AG04450 (cell line): ENCODE measurements at places on chromosomes 11 and 22. TPM values are rescaled to one million over a fixed set of nuclear protein-coding genes. Genes with fewer than 3 reads are reported as not detected.

Gene KRTAP5-2
- not detected in 2 replicates for polyA plus RNA-seq

Gene C11orf86
- not detected in 2 replicates for polyA plus RNA-seq

Gene SCARF2
- 7.3 and 10.5 TPM in 2 replicates for polyA plus RNA-seq

Gene TSPAN32
- 0.10 and 0.14 TPM in 2 replicates for polyA plus RNA-seq

Gene PGR
- not detected in 2 replicates for polyA plus RNA-seq

Gene INS
- polyA plus RNA-seq = not detected in 2 replicates

Gene INPP5J
- polyA plus RNA-seq = 0.91 and 0.92 TPM in 2 replicates

Gene PGA5
- polyA plus RNA-seq = 2.1 and 2.8 TPM in 2 replicates

DNA sequence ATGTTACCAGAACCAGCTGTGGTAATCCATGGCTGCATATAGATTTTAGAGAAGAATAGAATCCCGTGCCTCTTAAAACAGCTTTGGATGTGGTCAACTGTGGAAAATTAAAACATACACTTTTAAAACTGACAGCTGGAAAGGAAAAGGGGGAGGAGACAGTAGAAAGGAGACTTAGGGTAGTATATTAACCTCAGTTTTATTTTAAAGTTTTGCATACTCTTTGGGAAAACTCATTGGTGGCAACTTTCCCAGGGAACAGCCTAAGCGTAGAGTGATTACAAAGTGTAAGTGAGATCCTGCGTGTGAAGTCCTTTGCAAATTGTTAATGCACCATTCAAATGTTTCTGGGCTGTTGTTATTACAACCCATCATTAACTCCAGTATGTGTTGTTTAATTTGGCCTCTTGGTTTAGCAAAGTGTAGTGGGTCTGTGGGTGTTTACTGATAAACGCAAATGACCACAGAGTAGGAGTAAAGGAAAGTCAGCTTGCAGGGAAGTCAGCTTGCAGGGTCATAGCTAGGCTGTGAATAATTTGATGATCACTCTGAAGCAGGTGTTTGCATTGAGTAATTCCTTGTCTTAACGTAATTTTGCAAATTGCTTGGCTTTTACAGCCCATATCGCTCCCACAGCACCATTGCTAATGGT is 88.0 kb upstream of the DBX1 start:
- no peak for DNase-seq

GRCh38 chr11:91261513-91261912 is 963.1 kb upstream of the FAT3 start:
- no peak for DNase-seq

DNA sequence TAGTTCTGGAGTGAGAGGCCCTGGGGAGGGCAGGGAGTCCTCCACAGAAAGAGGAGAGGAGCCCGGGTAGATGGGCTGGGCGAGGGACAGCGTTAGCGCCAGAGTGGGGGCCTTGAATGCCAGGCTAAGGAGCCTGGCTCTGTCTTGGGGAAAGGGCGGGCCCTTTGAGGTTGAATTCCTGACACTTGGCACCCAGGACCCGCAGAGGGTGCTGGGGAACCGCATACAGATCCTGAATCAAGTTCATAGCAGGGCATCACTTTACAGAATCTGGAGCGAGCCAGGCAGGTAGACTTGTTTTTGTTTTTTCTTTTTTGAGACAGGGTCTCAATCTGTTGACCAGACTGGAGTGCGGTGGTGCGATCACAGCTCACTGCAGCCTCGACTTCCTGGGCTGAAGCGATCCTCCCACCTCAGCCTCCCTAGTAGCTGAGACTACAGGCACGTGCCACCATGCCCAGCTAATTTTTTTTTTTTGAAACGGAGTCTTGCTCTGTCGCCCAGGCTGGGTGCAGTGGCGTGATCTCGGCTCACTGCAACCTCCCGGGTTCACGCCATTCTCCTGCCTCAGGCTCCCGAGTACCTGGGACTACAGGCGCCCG is 6.1 kb downstream of the CARNS1 start:
- no peak for DNase-seq

- peak; percentile 23 for DNase-seq
These were observed 226.8 kb downstream of the AASDHPPT start for GRCh38 chr11:106304274-106304673.

- no peak for DNase-seq
These were observed 8.7 kb downstream of the GRK2 start for GRCh38 chr11:67274768-67275605.

DNA sequence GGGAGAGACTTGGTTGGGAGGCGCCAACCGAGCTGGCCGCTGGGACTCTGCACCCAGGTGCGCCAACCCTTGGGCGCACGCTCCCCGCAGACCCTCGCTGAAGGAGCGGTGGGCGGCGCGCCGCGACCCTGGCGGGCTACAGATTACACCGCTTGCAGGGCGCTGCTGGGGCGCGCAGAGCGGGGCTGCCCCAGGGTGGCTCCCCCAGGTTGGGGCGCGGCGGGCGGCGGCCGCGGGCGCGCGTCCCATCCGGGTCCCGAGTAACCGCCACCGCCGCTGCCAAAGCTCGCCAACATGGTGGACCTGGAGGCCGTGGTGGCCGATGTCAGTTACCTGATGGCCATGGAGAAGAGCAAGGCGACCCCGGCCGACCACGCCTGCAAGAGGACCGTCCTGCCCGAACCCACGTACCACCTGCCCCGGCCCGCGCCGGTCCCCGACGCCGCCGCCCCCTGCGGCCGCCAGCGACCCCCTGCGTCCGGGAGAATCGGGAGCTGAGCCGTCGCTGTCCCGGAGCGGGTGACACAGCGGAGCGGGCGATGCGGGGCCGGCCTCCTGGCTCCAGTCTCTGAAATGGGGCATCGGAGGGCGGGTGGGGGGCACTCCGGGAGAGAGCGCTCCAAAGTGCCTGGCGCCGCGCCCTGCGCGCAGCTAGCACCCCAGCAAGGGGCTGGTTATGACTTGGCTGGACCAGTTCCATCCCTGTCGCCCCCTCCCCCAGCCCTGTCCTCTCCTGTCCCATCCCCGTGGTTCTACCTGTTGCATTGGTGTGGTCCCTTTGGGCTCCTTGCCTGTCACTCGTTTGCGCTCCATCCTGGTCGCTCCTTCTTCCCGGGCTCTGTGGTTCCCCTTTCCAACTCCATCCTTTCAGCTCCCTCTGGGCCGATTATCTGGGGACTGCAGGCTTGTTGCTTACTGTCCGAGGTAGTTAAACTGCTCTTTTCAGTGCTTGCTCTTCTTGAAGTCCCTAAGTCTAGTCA is 143.3 kb upstream of the GRK3 start:
- DNase-seq = no peak

DNA sequence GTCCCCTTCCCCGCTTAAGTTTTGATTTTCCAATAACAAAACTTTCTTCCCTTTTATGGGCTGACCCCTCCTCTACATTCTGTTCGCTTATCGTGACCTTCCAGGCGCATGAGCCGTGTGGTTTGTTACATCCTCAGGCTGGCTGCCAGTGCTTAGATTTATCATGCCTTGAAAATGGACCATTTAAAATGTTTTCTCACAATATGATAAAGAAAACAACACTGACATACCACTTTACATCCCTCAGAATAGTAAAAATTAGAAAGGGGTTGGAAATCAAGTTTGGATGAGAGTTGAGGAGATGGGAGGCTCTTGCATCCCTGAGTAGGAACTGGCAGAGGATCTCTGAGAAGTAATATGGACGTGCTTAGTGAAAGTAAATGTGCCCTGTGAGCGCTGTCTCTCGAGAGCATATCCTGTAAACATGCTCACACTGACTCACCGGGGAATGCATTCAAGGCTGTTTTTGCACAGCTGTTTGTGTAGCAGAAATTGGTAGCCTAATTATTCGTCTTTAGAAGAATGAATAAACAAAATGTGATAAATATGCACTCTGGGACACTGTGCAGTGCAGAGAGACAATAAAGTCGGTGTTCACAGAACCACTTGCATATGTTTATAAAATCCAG is 17.1 kb upstream of the TOLLIP start:
- peak; percentile 57 for DNase-seq
